ENCODE measurements at places on chromosomes 6 and 20.

GRCh38 chr6:48113130-48113529 is 2.1 kb upstream of the PTCHD4 start:
- no peak for DNase-seq

DNA sequence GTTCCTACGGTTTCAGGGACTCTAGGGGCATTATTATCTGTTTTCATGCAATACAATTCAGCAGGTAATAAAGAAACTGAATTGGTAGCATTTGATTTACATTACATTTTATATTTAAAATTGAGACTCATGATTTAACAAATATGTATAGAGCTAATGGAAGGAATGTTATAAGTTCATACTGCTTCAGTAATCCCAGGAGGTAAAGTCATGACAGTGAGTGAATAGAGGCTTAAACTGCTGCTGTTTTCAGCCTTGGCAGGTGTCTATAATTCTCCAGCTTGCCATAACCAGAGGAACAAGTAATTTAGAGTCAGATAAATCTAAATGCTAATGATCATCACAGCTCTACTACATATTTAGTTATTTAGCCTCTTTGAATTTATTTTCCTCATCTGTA is 360.8 kb upstream of the MANEA start:
- DNase-seq = no peak

GRCh38 chr20:1860446-1860845 is 34.8 kb upstream of the SIRPA start:
- DNase-seq = no peak

DNA sequence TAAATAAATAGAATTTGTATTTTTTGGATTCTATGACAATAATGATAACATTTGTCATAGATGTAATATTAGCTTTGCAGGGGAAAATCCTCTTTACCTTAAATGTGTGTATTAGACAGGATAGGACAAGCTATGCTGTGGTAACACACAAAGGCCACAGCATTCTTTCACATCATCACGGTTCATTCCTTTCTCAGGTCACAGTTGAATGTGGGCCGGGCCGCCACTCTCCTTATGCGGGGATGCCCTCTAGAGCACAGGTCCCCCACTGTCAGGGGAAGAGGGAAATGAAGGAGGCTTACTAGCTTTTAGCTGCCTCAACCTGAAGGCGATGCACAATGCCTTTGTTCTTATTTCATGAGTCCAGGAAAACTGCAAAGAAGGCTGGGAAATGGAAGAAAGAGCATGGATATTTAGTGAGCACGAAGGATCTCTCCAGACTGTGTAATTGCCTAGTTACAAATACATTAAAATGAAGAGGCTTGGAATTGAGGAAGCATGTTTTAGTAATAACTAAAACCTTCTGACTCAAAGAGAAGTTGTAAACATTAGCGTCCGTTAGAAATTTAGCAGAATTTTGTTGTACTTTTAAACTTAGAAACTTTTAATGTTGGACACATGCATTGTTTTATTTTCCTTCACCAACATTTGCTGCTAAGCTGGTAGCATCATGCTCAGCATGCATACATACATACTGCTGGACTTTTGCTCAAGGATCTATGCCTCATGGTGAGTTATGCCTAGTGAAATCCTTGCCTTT is 248.9 kb upstream of the FOXQ1 start:
- no peak for DNase-seq

GRCh38 chr6:71393471-71393870 is 104.9 kb downstream of the OGFRL1 start:
- DNase-seq = no peak

GRCh38 chr20:45432294-45432693 is 16.4 kb downstream of the PIGT start:
- DNase-seq = no peak

GRCh38 chr6:131635384-131636340 is 1.4 kb upstream of the ENPP3 start:
- DNase-seq = no peak

DNA sequence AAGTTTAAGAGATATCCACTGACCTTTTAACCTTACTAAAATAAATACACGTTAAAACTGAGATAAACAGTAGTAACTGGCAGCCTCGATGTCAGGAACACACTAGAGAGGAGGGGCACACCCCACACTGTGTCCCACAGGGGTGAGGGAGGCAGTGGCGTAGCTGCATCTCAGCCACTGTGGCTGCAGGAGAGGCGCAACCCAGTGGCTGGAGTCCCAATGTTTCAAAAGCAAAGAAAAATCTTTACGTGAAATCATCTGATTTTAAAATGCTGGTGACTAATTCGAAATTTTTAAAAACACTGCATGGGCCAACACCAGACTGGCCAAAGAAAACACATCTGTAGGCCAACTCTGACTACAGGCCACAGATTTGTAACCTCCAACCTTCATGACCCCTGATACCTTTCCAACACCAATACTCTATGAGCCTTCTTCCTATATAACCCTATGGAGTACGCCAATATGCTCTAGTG is 54.7 kb downstream of the TRAM2 start:
- no peak for DNase-seq

GRCh38 chr6:153976921-153977693 is 61.9 kb upstream of the OPRM1 start:
- no peak for DNase-seq

DNA sequence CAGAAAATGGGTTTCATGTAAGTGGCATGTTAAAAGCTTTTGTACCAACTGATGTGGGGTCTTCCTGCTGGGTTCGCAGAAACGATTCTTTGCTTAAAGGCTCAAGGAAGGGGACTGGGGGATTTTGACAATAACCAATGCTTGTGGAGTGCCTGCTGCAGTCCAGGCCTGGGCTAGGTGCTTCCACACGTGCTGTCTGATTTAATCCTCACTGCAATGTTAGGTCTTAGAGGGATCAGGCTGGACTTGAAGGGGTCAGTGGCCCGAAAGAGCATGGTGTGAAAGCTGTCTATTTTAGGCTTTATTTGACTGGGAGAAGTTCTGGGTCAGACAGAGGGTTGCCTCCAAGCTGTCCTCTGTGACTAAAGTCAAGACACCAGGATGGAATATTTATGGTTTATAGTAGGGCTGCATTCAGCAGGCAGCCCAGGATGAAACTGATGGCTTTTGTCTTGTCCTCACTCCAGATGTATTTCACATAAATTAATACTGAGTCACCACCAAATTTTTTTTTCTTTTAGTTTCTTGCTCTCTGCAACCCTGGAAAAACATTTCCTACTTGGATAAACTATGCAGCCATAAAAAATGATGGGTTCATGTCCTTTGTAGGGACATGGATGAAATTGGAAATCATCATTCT is 219.1 kb downstream of the ZMYND8 start:
- no peak for DNase-seq

- no peak for DNase-seq
These were observed 55.5 kb downstream of the PDE7B start for GRCh38 chr6:135906972-135907465.

DNA sequence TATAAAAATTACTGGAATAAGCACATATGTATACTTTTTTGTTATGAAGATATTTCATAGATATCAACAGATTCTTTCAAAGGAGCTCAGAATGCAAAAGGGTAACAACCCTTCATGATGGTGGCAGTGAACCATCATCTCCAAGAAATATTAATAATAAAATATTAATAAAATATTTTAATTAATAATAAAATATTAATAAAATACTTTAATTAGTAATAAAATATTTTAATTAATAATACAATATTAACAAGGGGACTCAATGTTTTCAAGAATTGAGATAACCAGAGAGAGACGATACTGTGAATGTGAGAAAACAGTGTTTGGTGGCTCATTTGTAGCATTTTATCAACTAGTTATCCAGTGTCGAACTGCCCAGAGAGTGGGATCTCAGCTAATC is 86.0 kb upstream of the NT5E start:
- no peak for DNase-seq

GRCh38 chr6:105872249-105872648 is 213.9 kb upstream of the PRDM1 start:
- no peak for DNase-seq

- no peak for DNase-seq
These were observed 30.1 kb downstream of the SF3B5 start for GRCh38 chr6:144065213-144065660.

Measured in Calu3 (cell line).